ENCODE measurements at places on chromosomes 2 and 18.

- DNase-seq = no peak
Measured at GRCh38 chr2:217956586-217957457, 46.0 kb downstream of the TNS1 start.

DNA sequence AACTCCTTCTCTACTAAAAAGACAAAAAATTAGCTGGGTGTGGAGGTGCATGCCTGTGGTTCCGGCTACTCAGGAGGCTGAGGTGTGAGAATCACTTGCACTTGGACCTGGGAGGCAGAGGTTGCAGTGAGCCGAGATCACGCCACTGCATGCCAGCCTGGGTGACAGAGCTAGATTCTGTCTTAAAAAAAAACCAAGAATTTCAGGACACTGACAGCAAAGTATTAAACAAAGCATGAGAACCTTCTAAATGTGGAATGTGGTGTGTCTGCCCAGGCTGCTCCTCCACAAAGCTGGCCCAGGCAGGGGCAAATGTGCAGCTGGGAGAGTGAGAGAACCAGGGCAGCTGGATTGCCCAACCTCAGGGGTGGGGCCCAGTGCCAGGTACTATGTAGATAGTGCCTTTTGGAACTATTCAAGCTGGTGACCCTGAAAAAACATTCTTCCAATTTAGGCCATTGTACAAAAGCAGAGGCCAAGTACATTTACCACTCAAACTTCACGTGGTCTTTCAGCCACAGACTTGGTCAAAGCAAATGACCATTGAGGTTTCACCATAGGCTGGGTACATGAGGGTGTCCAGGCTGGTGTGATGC lies 6.7 kb upstream of the UGT1A5 start:
- DNase-seq = no peak

DNA sequence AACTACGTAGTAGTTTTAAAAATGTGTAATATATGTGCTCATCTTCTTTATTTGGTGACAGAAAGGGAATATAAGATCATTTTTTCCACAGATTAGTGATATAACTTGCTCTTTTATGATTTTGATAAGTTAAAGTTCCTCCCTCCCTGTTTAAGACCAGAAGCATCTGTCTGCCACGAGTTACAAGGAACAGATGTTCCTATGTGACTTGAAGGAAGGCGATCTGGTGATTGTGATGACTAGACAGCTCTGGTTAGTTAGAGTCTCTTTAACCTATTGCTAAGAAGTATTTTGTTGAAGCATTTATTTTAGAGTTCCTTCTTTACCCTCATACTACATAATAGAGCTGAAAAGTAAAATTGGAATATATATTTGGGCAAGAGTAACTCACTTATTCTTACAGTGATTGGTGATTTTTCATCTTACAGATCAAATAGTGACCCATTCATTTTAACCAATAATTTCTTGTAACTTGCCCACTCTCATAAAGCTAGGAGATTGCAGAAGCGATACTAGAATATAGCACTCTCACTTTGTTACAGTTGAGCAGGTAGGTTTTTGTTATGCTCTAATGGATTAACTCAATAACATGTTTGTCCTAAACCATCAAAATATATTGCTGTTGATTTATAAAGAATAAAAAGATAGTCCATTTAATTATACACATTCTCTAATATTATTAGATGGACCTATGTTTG lies 218.7 kb downstream of the SLC4A10 start:
- no peak for DNase-seq

- no peak for DNase-seq
Measured at GRCh38 chr18:24369426-24369825, 28.2 kb downstream of the OSBPL1A start.

GRCh38 chr2:158464426-158465281 lies 7.9 kb downstream of the PKP4 start:
- DNase-seq = no peak

- DNase-seq = no peak
Measured at GRCh38 chr2:188588235-188588634, 296.6 kb downstream of the GULP1 start.

GRCh38 chr2:137943678-137944347 lies 20.5 kb upstream of the HNMT start:
- no peak for DNase-seq

- no peak for DNase-seq
Measured at GRCh38 chr2:16713011-16713423, 47.4 kb upstream of the CYRIA start.

- DNase-seq = no peak
Measured at GRCh38 chr18:10863026-10863425, 286.3 kb downstream of the PIEZO2 start.

DNA sequence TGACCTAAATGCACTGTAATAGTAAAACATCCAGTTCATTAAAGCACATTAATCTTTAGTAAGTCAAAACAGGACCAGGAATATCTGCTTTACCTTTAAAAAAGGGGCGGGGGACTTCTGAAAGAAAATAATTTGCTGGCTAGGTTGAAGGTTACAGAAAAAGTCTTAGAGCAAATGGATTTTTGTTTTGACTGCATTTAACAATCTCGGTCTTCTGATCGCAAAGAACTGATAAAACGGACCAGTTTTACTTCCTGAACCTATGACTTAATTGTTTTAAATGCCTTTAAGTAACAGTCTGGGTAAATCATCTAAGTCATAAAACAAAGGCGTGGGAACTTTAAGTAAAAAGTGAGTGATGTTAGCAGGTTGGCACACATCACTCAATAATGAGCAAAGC lies 783 bp downstream of the BUB1 start:
- no peak for DNase-seq

DNA sequence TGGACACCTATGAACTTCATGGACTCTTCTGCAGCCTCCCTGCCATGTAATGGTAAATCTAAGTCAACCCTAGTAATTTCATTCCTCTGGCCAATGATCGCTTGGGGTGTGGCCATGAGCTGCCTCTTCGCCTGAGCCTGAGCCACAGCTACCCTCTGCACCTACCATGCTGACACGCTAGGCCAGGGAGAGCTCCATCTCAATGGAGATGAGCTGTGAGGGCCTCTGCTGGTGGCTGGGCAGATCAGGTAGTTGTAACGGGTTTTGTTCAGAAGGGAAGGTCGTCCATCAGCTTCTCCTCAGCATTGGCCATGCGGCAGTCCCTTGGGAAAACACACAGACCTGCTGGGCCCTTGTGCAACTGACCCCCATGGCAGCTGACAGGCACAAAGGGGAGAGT lies 24.4 kb downstream of the MPHOSPH10 start:
- DNase-seq = no peak

GRCh38 chr18:78699499-78699898 lies 280.1 kb upstream of the SALL3 start:
- DNase-seq = no peak

- DNase-seq = no peak
Measured at GRCh38 chr2:101152272-101153076, 1.3 kb upstream of the TBC1D8 start.

- DNase-seq = no peak
Measured at GRCh38 chr2:71892423-71892730, 255.3 kb downstream of the CYP26B1 start.

DNA sequence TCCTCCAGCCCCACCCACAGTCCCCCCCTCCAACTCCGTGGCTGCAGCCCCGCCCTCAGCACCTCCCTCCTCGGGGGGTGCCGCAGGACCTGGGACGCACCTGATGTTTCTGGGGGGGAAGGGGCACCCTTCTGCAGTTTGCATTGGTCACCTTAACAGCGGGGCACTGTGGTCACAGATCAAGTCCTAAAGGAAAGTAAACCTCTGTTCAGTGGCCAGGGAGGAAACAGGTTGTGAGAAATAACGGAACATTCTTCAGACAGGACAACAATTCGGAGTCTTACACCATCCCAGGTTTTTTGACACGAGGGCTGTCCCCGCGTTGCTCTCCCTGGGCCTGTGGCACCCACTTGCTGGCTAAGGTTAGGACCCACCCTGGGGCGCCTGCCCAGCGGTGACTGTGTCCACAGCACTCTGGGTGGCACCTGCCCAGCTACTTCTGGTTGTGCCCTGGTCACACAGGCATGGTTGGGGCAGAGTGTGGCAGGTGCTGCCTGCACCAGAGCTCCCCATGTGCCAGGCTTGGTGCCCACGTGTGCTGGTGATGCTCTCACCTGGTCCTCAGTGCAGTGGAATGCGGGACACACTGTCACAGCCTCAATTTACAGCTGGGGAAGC lies 93.5 kb upstream of the OTOS start:
- DNase-seq = no peak

DNA sequence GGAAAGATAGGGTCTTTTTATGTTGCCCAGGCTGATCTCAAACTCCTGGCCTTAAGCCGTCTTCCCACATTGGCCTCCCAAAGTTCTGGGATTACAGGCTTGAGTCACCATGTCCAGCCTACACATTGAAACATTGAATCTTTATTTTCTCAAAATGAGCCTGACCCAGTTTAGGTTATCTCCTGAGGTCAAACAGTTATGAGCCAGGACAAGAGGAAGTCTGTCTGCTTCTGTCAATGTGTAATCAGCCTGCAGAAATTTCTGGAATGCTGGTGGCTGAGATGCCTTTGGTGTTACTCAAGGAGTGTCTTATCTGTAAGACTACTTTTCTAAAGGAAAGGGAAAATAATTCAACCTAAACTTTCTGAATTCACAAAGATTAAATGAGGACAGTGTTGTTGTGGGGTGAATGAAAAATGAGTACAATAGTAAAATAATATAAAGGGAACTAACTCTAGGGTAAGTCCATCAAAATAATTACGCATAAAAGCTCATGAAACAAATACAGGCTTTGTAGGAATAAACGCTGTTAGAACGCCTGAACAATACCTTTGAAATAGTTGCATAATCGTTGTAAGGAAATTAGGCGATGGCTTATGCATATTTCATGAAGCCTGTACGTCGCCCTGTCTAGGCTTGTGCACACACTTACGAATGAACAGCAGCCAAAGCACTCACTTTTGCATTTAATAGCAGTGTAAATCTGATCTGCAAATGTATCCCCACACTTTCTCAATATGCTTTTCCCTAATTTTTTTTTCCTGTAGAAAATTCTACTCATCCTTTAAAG lies 260.8 kb downstream of the RDH14 start:
- no peak for DNase-seq

GRCh38 chr2:120132691-120133090 lies 90.5 kb downstream of the TMEM185B start:
- DNase-seq = no peak

DNA sequence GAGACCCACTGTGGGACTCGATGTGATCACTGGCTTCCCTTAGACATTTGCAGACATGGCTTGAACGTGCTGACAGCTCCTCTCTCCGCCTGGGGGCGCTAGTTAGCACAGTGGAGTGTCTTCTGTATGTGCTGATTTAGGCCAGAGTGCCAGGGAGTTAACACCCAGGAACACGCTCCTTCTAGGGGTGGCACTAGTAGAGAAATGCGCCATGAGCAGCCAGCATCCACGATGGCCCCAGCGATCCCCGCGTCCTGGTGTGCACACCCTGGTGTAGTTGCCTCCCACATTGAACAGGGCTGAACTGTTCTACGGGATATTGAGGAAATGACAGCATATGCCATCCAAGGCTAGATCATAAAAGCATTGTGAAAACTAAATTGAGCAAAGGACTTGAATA lies 11.4 kb upstream of the NMUR1 start:
- DNase-seq = no peak

DNA sequence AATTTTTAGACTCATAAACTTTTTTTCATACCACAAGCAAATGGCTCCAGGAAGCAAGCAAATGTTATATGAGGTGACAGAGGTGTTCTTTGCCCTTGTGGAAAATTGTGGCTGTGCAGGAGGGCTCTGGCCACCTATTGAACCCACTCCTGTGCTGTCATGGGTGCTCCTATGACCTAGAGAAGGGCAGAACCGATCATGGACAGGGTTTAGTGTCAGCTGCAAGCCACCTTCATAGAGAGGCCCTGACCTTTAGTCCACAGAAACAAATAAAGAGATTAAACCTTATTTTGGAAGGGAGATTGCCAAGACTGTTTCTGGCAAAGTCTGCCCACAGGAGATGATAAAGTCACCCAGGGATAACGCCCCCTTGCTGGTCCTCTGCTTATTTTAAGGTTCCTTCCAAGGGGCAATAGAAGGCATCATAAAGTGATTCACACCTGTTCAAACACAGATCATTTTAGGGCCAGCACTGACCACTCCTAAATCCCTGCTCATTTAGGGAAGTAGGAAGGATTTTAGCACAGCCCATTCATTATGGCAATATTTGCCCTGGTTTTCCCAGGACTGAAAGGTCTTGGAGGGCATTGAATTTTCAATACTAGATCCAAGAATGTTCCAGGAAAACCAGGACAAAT lies 26.1 kb upstream of the STAT4 start:
- DNase-seq = no peak

GRCh38 chr2:341017-341542 lies 53.2 kb upstream of the ALKAL2 start:
- no peak for DNase-seq

DNA sequence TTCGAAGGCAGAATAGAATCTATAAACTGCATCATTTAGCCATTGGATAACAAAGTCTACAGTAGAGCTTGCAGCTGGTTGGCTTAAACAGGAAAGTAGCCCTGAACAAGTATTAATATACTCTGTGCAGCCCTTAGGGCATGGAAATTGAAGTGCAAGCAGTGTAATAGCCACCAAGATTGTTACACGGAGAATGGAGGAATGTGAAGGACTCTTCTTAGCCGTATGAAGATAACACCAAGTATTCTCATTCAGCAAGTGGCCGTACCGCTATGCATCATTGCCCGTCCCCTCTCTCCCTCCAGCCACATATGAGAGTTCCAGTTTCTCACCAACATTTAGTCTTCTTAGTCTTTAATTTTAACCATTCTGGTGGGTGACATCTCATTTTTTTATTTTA lies 40.5 kb downstream of the ANKRD12 start:
- no peak for DNase-seq

- DNase-seq = no peak
Measured at GRCh38 chr18:76142611-76143010, 352.4 kb downstream of the ZNF516 start.

- no peak for DNase-seq
Measured at GRCh38 chr2:6866275-6866671, 566 bp upstream of the CMPK2 start.

GRCh38 chr2:101831351-101831865 lies 133.9 kb downstream of the MAP4K4 start:
- peak; percentile 14 for DNase-seq

DNA sequence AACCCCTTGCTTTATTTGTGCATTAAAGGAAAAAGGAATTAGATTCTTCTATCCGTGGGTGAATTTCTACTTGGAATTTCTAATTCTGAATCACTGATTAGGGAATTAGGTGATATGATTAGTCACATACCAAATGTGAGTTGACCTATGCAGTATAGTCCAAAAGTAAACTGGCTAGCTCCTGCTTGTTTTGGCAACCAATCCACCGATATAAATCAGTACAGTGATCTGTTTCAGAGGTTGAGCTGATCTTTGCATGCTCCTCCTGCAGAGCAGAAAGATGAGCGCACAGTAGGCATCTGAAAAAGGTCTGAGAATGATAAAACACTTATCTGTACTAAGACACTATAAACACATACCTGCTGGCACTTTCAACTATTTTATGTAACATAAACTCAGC lies 86.6 kb downstream of the LRP1B start:
- DNase-seq = no peak
